Cerebellar nuclear complex (tissue), 1 donor: ENCODE measurements at places on chromosomes 1 and 21.

- no peak for DNase-seq
These were observed 39.6 kb upstream of the ABCG1 start for GRCh38 chr21:42179316-42179715.

DNA sequence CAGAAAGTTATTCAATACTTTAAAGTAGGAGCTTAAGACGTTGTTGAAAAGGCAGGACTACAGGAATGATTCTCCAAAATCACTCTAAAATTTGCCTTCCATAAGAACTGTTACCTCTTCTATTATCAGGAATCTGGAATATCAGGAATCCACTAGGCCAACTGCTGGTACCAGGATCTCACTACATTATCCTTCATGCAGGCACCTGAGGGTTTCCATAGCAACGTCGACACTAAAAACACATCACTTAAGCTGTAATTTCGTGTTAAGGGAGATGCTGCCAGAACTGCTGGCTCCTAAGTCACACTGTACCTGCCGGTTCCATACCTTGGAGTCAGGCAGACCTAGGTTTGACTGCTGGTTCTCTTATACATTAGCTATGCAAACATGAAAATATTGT, 139.7 kb upstream of the C1orf87 start:
- no peak for DNase-seq

GRCh38 chr1:170239445-170239844, 93.7 kb downstream of the NTMT2 start:
- DNase-seq = no peak

DNA sequence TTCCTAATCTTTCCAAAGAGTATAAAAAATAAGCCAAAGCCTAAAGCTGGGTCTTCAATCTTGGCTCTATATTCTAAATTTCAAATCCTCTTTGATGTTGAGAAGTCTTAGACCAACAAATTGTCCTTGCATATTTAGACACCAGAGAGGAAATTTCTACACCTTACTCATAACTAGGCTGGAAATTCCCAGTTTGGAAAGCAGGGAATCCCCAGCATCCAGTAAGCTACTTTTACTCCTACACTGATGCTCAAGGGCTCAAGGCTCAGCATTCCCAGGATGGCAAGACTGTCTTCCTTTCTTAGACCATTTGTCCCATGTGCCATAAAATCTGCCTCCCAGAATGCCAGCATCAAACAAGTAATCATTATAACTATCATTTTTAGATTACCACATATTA, 28.3 kb downstream of the PRDX6 start:
- DNase-seq = no peak

DNA sequence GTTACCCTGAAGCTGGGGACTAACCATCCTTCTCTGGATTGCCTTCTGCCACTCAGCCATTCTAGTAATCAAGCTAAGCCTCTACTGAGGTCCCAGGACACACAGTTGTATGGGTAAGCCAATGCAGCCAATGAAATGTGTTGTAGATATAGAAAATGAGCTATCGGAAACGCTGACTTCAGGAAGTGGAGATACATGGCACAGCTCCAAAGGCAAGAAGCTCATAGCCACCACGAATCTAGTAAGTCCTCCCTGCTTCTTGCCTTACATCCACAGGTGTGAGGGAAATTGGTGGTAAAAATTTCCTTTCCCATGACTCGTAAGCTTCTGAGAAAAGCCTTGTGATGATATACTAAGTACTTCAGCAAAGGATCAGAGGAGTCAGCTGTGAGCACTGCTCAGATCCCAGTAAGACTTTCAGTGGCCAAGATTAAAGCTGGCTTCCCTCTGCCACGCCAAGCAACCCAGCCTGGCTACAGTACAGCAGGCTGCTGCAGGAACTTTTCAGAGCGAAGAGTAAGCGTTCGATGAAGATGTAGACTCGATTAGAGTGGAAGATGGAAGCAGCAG, 117.7 kb downstream of the SIM2 start:
- DNase-seq = no peak

DNA sequence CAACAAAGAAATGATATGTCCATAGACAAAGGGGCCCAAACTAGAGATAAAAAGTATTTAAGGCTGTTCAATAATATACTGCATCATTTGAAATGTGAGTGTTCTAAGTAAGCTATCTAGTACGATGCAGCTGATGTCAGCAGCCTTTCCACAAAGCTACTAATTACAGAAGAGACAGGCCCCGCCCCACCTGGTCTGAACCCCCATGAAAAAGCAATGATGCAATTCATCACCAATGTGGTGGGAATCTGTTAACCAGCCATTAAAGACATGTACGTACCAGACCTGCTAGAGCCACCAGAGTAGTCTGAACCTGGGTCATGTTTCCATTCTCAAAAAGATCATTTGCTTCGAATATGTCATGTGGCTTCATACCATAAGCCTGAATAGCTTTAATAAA, 25.1 kb downstream of the CNN3 start:
- DNase-seq = no peak
